ENCODE measurements at places on chromosomes 12 and 14.

- no peak for DNase-seq
Measured at GRCh38 chr12:77606348-77606747, 224.3 kb upstream of the NAV3 start.

DNA sequence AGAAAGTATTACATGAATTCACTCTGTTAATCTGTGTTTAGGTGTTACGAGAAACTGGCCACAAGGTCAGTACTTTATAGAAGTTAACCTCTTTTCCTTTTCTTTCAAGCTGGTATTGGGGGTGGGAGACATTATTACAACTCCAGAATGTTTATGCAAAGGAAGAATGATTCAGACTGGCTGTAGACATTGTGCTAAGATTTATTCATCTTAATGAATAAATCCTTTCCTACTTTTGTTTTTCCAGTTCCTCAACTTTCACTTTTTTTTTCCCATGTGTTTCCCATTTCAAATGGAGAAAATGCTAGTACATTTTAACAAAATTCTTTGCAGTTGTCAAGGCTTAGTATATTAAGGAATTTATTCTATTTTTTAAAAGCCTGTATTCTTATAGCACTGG is 1.3 kb downstream of the OTOGL start:
- DNase-seq = peak; percentile 61

DNA sequence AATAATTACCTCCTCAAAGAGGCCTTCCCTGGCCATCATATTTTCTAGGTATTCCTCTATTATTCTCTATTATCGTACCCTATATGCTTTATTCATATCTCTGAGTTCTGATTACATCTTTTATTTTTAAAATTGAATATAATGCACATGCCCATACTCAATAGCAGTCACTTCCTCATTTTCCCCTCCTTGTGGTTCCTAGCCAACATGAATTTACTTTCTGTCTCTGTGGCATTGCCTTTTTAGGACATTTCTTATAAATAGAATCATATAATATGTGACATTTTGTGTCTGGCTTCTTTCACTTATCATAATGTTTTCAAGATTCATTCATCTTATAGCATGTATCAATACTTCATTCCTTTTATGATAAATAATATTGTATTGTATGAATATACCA is 74.4 kb upstream of the TRHDE start:
- DNase-seq = no peak

- peak; percentile 20 for DNase-seq
Measured at GRCh38 chr14:91573894-91574837, 64.1 kb upstream of the PPP4R3A start.

DNA sequence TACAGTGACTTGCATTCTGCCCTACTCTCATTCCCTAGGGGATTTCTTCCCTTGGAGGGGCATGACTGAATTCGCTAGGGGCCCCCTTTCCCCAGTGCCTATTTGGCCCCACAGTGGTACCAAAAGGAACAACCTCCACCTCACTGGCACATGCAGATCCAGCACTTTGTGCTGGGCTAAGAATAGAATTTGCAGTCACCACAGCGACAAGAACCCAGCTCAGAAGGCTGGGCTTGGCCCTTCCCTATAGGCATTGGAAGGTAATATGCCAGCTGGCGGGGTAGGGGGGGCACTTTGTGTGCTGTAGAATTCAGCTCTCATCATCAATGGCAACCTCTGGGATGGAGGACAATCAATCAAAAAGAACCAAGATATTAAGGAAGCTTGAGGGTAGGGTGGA is 13.9 kb downstream of the BAZ2A start:
- no peak for DNase-seq

DNA sequence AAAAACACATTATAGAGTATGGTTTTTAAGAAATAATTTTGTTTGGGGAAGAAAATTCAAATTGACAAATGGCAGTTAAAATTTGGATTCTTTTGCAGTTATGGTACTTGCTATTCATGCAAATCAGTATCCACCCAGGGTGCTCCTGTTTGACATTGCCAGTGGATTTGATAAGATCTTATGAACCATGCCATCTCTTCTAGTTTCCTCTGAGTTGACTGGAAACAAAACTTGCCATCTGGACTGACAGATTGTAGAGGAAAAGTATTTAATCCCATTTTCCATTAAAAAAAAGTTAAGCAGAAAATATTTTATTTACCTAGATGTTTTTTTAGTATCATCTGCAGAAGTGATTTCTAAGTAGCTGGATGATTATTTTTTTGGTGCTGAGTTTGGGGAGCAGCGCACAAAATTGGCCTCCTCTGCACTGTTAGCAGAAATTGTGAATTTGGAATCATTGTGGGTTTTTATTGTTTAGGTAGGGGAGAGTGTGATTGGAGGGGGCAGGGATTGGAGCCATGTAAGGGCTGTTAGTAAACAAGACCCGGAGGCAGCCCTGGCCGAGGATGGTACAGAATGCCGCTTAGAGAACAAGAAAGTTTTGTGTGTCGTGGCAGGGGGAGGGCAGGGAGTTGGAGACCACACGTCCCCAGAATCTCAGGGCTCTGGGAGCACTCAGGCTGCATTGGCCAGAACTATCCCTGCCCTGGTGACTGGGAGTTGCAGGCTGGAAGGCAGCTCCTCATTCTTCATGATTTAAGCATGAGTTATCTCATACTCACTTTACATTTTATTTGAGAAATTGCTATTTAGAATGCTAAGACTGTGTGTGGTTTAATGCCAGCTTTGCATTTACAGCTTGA is 56.6 kb downstream of the WDR20 start:
- no peak for DNase-seq

DNA sequence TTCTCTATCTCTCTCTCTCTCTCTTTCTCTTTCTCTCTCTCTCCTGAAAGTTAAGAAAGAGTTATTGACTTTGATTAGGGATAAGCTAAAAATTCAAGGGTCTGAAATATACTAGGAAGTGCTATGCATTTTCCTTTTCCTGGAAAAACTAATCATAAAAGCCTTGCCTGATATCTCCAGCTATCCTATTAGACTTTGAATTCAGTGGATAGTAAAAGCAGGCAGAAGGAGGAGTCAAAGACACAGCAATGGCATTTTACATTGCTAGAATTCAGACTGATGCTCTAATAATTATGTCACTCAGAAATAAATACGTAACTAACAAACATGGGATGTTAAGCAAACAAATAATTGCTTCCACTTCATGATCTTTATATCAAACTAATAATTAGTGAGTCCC is 272.0 kb downstream of the SSPN start:
- DNase-seq = no peak

GRCh38 chr12:94202245-94203180 is 54.1 kb downstream of the PLXNC1 start:
- no peak for DNase-seq

GRCh38 chr12:92136965-92137721 is 8.5 kb downstream of the BTG1 start:
- DNase-seq = peak; percentile 89

GRCh38 chr12:116189692-116190091 is 87.8 kb downstream of the MED13L start:
- DNase-seq = no peak

DNA sequence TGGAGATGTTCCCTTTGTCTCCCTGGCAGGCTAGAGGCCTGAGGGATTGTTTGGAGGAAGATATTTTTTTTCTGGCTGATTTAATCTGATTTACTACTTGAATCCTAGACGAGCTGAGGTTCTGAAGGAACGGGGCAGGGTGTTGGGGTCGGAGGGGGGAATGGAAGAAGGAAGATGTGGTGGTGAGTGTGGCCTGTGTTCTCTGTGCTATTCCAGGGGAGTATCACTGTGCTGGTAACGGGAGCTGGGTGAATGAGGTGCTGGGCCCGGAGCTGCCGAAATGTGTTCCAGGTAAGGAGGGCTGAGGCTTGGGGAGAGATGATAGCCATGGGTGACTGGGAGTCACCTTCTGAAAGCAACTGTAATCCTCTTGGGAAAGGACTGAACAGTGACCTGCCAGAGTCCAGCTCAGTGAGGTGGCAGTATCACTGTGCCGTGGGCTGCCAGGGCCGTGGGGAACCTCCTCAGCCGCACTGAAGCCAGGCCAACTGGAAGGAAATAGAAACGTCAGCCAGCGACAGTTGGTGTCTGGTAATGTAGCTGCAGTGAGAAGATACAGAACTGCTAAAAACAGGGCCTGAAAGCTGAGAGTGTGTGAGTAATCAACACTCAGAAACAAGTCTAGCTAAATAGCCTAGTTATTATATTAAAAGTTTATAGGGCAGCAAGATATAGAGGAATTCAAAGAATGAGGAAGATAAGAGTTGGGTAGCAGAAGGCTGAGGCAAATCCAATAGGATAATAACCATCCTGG is 7.9 kb downstream of the C1S start:
- DNase-seq = no peak

DNA sequence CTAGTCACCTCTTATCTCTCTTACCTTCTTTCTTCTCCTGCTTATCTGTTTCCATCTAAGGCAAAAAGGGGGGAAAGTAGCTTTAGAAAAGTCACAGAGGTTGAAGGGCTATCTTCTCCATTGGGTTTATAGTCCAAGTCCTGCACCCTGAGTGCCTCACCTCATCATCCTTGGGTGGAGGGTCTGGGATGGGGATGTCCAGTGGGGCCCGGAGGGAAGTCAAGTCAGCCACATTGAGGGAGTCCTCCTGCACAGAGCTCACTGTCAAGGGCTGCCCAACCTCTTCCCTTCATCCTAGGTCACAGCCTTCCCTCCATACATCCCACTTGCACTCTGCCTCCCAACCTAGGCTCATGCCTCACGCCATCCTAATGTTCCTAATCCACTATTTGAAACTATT is 1.2 kb downstream of the PSME2 start:
- DNase-seq = no peak

DNA sequence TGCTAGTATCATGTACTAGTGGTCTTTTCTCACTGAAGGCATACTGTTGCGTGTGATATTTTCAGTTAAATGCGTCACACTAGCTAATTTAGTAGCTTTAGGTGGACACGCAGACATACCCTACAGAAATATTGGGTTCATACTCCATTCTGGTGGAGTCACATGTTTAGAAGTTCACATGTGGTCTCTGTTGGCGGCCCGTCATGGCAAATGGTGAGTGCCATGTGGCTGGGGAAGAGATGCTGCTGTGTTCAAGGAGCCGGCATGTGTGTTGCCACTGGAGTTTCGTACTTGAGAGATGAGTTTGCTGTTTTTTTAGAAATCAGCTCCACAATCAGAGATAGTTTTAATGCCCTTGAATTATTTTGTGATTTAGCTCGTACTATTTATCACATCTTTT is 454.6 kb downstream of the PCNX1 start:
- DNase-seq = no peak

GRCh38 chr14:56138928-56139327 is 20.7 kb downstream of the PELI2 start:
- no peak for DNase-seq

DNA sequence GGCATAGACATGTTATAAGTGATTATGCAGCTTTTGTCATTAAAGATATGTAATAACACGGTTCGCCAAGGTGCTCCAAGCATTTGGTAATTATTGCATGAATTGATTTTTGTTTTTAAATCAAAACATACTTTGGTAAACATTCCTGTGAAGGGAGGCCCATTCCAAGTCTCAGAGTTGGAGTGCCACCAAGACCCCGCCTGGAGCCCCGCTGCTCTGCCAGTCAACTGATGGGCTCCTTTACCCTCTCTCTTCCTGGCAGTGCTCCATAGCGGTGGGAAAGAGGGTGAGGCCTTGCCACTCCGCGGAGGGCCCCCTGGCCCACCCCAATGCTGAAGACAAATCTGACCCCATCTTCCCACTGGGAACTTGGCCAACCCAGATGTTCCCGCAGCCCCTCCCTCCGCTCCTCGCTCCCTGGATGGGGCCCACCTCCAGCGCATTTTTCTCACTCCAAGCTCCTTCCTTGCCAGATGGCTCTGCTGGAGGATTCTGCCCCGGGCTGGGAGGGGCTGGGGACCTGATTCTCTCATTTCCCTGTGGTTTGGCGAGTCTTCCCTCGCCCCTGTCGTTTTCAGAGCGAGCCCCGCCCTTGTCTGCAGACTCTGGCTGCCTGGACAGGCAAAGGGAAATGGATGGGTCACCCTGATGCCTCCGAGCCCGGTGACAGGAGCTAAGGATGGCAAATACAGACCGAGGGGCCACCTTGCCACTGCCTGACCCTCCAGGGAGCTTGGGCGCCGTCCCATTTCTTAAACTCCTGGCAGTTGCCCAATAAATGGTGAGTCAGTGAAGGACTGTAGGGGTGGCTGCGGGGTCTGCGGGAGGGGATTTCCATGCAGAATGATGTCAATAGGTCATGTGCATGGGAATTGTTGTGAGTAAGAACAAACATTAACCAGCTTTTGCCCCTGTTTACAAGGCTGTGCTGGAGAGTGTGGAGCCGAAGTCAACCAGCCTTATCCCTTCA is 9.2 kb upstream of the PAPLN start:
- DNase-seq = peak; percentile 72

DNA sequence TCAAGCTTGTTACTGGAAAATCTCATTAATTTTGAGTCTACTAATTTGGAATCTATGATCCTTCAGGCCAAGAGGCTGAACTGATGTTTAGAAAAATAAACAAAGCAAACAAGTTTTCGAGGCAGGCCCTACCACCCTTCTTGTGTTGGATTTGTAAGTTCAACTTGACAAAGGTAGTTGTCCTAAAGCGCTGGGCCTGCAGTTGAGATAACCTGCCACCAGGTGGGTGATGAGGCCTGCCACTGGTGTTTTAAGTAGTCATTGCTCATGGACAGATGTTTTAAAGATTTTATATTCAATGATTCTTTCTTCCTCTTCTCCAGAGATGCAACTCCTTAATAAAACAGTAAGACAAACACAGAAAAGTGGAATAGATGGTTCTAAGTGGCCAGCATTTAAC is 19.4 kb downstream of the ACVRL1 start:
- DNase-seq = no peak

Measured in fibroblast of skin of left quadriceps (primary cell).